ENCODE measurements at places on chromosomes 6 and 20.
A peak's percentile ranks its signal among the peaks of the same experiment; 100 is the strongest.

- no peak for DNase-seq
These were observed 74.4 kb downstream of the YTHDF1 start for GRCh38 chr20:63141531-63141930.

- DNase-seq, result peak; percentile 75
These were observed 512.5 kb downstream of the BCKDHB start for GRCh38 chr6:80618953-80619352.

DNA sequence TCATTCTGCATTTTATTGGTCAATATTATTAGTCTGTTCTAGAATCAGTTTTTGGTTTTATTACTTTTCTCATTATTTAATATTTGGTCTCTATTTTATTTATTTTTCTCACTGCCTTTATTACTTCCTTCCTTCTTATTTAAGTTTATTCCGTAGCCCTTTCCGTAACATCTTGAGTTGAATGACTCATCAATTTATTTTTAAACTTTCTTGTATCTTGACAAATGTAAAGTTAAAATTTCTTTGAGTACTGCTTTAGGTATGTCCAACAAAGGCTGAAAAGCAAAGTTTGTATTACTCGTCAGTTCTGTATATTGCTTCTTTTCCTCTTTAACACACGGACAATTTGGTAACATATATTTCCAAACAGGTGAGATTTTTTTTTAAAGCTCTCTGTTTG lies 192.0 kb downstream of the CD109 start:
- peak; percentile 14 for DNase-seq

DNA sequence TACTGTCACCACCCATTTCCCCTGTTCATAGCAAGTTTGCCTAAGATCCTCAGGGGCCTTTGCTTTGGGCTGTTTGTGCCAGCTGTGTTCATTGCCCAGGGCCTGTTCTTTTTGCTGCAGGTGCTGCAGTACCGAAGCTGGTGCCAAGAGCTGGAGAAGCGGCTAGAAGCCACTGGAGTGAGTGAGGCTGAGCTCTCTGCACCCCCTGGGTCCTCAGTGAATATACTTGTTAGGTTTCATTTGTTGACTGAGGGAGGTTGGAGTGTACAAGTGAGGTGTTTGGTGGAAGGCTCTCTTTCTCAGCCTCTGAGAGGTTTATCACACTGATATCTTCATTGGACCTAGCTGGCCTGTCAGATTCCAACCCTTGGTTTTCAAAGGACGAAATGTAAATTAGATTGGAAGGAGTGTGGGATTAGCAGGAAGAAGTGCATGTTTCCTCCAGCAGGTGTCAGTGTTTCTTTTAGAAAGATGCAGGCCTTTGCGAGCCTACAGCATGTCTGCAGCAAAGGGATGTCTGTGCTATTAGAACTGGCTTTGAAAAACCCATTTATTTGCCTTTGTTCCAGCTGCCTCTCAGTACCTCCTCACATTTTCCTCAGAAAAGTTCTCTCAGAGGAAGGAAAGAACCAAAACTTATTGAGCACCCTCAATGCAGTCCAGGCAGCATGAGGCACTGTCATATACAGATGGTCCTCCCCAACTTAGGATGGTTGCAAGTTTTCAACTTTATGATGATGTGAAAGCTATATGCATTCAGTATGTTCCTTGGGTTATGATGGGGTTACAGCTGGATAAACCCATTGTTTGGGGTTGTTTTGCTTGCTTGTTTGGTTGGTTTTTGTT lies 8.3 kb downstream of the CEP250 start:
- DNase-seq, result peak; percentile 82

- DNase-seq, result peak; percentile 40
These were observed 37.2 kb upstream of the STXBP5 start for GRCh38 chr6:147166992-147167391.

DNA sequence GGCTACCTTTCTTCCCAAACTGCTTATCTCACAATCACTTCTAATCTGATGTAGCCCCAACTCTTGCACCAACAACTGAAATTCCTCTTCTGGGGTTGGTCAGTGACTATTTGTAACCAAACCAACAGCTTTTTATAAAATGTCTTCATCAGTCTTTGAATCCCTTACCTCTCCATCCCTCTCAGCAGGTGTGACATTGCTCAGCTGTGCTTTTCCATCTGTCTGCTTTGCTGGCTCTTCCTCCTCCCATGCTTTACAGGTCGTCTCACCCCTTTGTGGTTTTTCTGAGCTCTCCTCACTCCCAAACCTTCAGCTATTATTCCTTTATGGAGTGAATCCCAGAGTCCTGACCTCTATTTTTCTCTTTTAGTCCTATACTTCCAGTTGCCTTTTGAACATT lies 5.9 kb downstream of the MAP7 start:
- DNase-seq, result no peak

DNA sequence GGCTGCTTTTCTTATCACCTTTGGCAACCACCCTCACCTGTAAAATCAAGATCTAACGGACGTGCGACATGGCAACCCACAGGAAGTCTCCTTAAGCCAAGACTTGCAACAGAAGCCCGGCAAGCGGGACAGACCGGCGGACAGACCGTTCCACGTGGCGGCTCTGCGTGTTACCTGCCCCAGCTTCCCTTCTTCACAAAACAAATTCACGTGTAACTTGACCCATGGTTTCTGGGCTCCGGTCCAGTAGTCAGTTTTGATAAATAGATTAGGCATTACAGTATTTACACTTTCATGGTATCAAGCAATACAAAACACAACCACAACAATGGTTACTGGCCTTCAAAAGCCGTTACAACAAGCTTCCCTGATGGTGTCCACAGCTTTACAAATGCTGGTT lies 133.8 kb downstream of the PRND start:
- DNase-seq, result no peak

DNA sequence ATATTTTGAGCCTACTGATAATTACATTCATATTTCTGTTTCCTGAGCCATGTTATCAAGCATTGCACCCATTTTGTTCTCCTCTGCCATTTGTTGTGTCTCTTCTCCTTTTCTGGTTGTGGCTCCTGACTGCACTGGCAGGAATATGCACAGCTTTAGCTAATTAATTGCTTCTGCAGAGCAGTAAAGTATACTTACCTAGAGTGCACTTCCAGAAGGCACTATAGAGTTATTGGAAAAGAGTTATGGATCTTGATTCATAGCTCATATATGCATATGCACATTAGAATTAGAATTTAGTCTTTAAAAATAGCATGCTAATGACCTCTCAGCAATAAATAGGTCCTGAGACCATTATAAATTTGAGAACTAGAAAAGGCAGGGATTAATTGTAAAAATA lies 262.6 kb downstream of the NKAIN2 start:
- DNase-seq, result no peak

GRCh38 chr6:113763311-113763766 lies 93.8 kb upstream of the MARCKS start:
- DNase-seq, result peak; percentile 37

- DNase-seq, result no peak
These were observed 98.9 kb downstream of the TBC1D7 start for GRCh38 chr6:13229205-13230085.

GRCh38 chr20:45097485-45098102 lies 3.3 kb downstream of the KCNS1 start:
- peak; percentile 42 for DNase-seq

DNA sequence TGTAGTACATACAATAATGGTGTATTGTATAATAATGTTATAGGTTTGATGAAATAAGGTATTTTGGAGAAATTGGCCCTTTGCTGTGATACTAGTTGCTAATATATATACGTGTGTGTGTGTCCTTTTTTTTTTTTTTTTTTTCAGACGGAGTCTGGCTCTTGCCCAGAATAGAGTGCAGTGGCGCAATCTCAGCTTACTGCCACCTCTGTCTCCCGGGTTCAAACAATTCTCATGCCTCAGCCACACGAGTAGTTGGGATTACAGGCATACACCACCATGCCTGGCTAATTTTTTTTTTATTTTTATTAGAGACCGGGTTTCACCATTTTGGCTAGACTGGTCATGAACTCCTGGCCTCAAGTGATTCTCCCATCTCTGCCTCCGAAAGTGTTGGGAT lies 23.3 kb downstream of the SENP6 start:
- peak; percentile 51 for DNase-seq

DNA sequence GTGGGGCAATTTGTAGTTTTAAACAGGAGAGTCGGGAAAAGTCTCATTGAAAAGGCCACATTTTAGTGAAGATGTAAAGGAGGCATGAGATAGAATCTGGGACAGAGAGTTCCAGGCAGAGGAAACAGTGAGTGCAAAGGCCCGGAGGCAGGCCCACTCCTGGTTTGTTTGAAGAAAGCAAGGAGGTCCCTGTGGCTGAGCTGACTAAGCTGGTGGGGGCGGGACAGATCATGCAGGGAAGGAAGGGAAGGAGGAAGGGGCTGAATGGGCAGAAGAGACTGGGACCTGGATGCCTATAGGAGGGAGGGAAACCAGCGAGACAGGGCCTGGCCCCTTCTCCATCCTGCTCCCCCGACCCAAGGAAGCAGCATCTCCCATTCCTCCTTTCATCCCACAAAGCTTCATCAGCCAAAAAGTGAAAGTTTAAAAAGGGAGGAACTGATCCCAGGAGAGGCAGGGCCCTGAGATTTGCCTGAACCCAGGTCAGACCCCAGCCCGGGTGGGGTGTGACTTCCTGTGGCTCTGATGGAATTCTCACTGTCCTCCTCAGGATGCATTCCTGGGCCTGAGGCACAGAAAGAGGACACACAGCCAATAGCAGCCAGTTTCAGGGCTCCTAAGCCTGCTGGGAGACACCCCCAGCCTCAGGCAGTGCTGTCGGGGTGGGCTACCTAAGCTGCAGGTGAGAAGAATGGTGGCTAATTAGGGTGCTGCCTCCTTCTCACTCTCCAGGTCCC lies 54.2 kb upstream of the SIRPA start:
- no peak for DNase-seq

- no peak for DNase-seq
These were observed 1.0 kb downstream of the MRPS26 start for GRCh38 chr20:3046677-3047462.

- DNase-seq, result no peak
These were observed at the start of gene TUBB2B for GRCh38 chr6:3227363-3228045. TSS of gene TUBB2B (minus strand) at chr6:3227653. CDS start at chr6:3227543, 110 bp downstream.

GRCh38 chr20:34331838-34332237 lies 28.7 kb upstream of the AHCY start:
- no peak for DNase-seq

GRCh38 chr20:49323622-49324238 lies 45.9 kb upstream of the ZNFX1 start:
- DNase-seq, result peak; percentile 62

DNA sequence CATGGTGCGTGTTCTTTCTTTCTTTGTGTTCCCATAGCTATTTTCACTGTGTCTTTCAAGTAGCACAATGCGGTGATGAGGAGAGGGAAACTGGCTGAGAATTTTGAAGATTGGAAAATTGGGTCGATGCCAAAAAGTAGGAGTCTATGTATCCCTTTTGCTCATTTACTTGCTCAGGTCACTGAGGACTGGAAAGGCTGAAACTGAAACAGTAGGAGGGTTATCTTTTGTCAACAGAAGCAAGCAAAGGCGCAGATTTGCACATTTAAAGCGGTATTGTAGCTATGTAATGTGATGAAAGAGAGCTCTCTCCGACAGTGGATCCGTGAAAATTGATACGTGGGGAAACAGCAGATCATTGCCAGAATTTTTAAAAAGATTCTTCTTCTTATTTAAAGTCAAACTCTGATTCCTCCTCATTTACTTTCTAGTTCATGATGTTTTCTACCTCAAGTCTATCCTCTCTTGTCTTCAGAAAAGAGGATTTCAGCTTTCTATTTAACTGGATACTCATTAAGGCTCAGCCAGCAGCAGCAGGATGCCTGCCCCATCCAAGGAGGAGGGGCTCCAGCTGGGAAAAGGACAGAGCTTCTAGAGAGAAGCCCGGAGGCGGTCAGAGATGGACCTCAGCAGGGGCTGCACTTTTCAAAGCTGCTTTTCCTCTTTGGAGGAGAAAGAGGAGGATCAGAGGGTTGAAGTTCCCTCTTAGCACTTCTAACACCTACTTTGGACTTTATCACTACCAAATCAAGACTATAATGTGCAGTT lies 15.9 kb upstream of the FYN start:
- peak; percentile 43 for DNase-seq

- no peak for DNase-seq
These were observed 70.9 kb downstream of the QKI start for GRCh38 chr6:163485388-163485851.
